Germinal center (tissue), 1 donor: ENCODE measurements at places on chromosomes 13 and 19.

- no peak for DNase-seq
Observed at GRCh38 chr19:29294343-29294811, 81.4 kb upstream of the UQCRFS1 start.

- no peak for DNase-seq
Observed at GRCh38 chr19:9850235-9850959, 15.3 kb downstream of the PIN1 start.

DNA sequence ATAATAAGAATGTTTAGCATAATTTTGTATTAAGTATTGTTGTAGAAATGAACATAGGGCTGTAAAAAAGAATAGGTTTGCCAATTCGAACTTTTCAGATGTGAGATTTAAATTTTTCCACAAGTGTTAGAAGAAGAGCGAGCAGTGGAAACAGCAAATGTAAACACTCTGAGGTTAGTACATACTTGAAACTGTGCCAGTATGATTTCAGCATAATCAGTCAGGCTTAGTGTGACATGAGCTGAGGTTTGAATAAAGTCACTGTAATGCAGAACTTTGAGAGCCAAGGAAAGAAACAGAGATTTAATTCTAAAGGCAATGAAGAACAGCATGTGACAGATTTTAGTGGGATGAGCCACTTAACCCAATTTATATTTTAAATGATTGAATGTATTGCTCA lies 2166.4 kb downstream of the PCDH9 start:
- no peak for DNase-seq

GRCh38 chr19:5743630-5744029 lies 23.2 kb downstream of the CATSPERD start:
- no peak for DNase-seq

- DNase-seq, result no peak
Observed at GRCh38 chr13:24097064-24097463, 63.5 kb upstream of the SPATA13 start.

- DNase-seq, result no peak
Observed at GRCh38 chr13:51595416-51595815, 11.2 kb downstream of the WDFY2 start.
